ENCODE measurements at places on chromosomes 1 and 21. TPM values are rescaled to one million over a fixed set of nuclear protein-coding genes. Genes with fewer than 3 reads are reported as not detected.
A peak's percentile ranks its signal among the peaks of the same experiment; 100 is the strongest.

The DPH2 gene
- polyA plus RNA-seq = 12.7 TPM

DNA sequence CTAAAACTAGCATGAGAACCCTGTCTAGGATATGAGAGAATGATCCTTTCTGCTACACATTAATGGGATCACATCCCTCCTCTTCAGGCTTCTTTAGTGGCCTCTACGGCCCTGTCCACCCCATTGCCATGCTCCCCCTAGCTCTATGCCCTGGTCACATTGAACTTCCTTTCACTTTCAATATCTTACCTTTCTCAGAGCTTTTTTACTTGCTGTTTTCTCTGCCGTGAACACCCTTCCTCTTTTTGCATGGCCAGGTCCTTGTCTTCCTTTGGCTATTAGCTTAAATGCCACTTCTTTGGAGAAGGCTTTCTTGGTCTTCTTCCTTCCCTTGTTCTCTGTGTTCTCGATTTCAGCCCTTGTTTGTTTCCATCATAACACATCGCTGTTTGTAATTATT lies 97.4 kb downstream of the GIPC2 start:
- no peak for DNase-seq

GRCh38 chr1:91148641-91149069 lies 126.8 kb upstream of the ZNF644 start:
- no peak for DNase-seq

The GFI1 gene
- 0.16 TPM for polyA plus RNA-seq

The CACHD1 gene
- 18.4 TPM for polyA plus RNA-seq

The GBP2 gene
- polyA plus RNA-seq = 74.9 TPM

The S100A9 gene
- 57.8 TPM for polyA plus RNA-seq

- no peak for DNase-seq
Measured at GRCh38 chr1:28395181-28395580, 25.6 kb downstream of the PHACTR4 start.

DNA sequence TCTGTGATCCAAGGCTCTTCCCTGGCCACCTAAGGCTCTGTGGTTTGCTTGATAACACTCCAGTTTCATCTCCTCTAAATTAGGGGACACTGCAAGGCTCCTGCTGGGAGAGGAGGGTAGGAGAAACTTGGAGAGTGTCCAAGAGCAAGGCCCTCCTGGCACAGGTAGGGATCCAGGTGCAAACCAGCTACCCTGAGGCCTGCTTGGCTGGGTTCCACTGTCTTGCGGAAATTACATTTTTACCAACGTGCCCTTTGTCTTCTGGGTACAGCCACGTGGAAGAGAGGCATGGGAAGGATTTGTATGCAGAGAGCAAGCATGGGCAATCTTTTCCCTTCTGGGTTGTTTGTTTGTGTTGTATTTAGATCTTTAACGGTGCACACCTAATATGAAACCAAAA lies 132.5 kb downstream of the PRDM2 start:
- no peak for DNase-seq

DNA sequence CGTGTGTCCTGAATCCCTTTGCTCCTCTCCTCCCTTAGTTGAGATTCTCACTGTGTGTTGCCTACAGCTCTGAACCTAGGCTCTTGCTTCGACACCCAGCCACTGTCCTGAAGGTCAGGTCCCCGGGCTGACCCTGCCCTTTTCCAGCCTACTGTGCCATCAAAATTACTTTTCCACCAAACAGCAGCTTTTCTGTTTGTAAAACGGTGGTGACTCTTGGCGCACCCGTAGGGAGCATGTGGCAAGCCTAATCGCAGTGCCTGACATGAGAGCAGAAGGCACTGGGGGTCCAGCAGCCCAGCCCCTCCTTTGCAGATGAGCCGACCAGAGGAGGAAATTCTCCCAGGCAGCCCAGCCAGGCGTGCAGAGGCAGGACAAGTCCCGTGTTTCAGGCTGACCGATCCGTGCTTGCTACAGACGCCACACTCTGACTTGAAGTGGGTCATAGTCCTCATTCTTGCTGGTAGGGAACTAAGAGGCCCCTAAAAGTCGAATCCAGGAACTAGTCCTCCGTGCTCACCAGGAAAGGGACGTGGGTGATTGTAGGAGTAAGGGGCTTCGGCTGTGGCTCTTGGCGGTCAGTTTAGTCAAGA lies 6.8 kb downstream of the GPR137B start:
- DNase-seq = no peak

The UBE2Q1 gene
- polyA plus RNA-seq = 119 TPM

- DNase-seq = no peak
Measured at GRCh38 chr1:25572107-25572506, 28.7 kb downstream of the LDLRAP1 start.

DNA sequence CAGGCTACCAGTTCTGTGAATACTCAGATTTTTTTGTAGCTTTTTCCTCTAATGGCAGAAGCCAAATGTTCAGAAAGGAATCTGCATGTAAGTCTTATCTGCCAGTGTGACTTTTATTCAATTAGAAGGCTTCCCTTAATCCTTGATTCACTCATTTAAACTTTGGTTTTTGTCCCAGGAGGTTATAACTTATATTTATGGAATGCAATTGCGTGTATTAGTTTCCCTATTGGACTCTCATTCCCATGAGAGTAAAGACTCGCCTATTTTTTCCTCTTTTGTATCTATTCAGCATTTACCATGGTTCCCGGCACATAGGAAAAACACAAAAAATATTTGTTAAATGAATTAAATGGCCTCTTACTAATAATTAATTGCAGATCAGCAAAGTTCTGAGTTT lies 3.5 kb downstream of the NTMT2 start:
- no peak for DNase-seq

- no peak for DNase-seq
Measured at GRCh38 chr1:52060822-52061221, 4.7 kb downstream of the BTF3L4 start.

- no peak for DNase-seq
Measured at GRCh38 chr1:109722908-109723691, 11.0 kb downstream of the GSTM5 start.

DNA sequence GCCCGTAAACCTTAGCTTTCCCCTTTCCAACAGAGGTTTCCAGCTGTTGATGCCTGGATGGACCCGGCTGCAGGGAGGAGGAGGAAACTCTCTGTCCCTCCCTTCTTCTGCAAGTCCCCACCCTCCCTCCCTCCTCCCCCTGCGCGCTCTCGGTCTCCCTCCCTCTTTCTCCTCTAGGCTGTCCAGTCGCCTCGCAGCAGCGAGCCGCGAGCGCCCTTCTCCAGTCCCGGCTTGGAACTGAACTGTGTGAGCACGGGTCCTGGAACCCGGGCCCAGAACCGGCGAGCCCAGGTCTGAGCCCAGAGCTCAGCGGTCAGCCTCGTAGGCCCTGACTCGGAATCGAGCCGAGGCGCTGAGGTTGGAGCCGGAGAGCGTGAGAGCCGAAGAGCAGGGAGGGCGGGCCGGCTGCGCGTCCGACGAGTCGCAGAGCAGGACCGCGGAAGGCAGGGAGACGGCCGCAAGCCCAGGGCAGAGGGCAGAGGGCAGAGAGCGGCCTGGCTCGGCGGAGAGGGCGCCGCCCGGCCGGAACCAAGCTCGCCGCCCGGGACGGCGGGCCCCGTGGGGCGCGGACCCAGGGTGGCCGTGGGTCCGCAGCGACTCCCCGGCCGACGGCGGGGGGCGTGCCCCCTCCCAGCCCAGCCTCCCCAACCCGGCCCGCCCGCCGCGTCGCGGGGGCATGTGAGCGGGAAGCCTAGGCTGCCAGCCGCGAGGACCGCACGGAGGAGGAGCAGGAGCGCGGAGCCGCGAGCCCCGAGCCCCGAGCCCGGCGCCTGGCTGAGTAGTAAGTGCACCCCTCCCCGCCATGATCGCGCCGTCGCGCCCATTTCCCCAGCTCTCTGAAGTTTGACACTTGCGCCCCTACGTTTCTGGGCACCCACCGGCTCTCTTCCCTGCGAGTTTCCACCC lies at the start of gene SOX13:
SOX13 (plus strand) TSS at position 185 of the 906 bp plus-strand sequence. CDS start 39,801 bp downstream, outside the sequence.
- peak; percentile 84 for DNase-seq

The OR6P1 gene
- not detected for polyA plus RNA-seq

The ZBTB7B gene
- polyA plus RNA-seq = 3.6 TPM

The OR2T33 gene
- not detected for polyA plus RNA-seq

All from ovary (tissue), 10 donors.